ENCODE measurements at places on chromosomes 6 and 20. TPM values are rescaled to one million over a fixed set of nuclear protein-coding genes. Genes with fewer than 3 reads are reported as not detected.

The RSPO3 gene
- total RNA-seq: not detected

The C6orf15 gene
- 0.13 TPM for total RNA-seq

The MYBL2 gene
- under 0.01 TPM for total RNA-seq

The SALL4 gene
- 0.26 TPM for total RNA-seq

The EYA4 gene
- total RNA-seq: 9.7 TPM
